ENCODE measurements at places on chromosomes 4 and X.

- no peak for DNase-seq
- no peak overlapping the region for H3K27ac ChIP-seq
- no peaks in the 10 kb centered on the region for H3K36me3 ChIP-seq
- H3K4me3 ChIP-seq = no peak overlapping the region
- peaks cover 46% of the 10 kb centered on the region for H3K27me3 ChIP-seq
- no peaks in the 10 kb centered on the region for H3K4me1 ChIP-seq
Observed at GRCh38 chr4:109395694-109396093, 37.9 kb upstream of the SEC24B start.

DNA sequence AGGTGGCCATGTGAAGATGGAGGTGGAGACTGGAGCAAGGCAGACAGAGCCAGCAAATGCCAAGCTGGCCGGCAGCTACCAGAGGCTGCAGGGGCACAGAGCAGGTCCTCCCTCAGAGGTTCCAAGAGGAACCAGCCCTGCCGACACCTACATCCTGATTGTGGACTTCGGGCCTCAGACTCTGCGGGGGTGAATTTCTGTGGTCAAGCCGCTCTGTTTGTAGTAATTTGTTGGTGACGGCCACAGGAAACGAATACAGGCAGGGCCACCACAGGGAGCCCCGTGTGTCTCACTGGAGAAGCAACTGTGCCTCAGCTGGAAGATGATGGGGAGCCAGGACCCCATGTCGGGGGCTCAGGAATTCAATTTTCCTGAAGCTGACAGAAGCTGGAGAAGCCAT lies 28.3 kb downstream of the ZFYVE28 start:
- H3K27ac ChIP-seq = no peak overlapping the region
- DNase-seq = no peak
- H3K36me3 ChIP-seq = peaks cover 45% of the 10 kb centered on the region
- H3K4me1 ChIP-seq = peaks cover 46% of the 10 kb centered on the region
- no peak overlapping the region for H3K4me3 ChIP-seq

DNA sequence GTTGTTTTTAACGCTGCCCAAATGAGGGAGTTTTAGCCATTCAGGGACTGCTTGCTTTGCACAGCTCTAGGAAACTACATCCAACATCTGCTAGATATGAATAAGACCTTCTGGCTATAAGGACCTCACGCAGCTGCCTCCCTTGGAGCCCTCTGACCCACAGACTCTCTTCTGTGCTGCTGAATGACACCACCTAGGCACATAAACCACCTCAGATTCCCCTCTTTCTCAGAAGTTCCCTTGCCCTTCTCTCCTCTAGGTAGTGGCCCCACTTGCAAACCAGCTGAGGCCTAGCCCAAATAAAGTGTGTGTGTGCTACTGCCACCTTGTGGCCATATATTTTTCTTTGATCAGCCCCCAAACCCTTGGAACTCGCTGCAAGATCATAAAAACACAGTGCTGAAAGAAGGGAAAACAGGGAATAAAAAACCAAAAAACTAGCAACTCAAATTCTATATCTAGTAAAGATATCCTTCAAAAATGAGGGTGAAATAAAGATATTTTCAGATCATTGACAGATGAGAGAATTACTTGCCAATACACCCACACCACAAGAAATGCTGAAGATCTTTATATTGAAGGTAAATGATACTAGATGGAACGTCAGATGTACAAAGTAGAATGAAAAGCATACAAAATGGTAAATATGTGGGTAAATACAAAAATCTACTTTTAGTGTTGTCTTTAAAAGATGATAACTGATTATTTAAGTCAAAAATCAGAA lies 265.9 kb downstream of the ADAMTS3 start:
- no peak overlapping the region for H3K4me3 ChIP-seq
- no peaks in the 10 kb centered on the region for H3K4me1 ChIP-seq
- no peaks in the 10 kb centered on the region for H3K36me3 ChIP-seq
- DNase-seq = peak; percentile 18
- no peak overlapping the region for H3K27ac ChIP-seq
- no peaks in the 10 kb centered on the region for H3K27me3 ChIP-seq

DNA sequence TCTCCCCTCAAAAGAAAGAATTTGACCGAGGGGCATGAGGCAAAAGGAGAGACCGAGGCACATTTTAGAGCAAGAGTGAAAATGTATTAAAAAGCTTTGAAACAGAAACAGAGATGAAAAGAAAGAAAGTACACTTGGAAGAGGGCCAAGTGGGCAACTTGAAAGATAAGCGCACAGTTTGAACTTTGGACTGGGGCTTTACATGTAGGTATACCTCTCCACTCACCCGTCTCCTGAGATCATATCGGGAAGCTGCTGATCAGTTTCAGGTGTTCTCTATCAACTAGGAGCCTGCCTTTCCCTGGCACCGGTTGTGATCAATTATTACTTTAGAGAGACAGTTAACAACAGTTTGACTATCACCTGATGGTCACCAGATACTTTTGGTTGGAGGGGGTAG lies 2666.5 kb downstream of the ARAP2 start:
- no peak for DNase-seq
- no peaks in the 10 kb centered on the region for H3K4me1 ChIP-seq
- H3K4me3 ChIP-seq = no peak overlapping the region
- H3K27ac ChIP-seq = no peak overlapping the region
- no peaks in the 10 kb centered on the region for H3K27me3 ChIP-seq

GRCh38 chr4:107219681-107220080 lies 183.6 kb upstream of the DKK2 start:
- no peaks in the 10 kb centered on the region for H3K36me3 ChIP-seq
- H3K27ac ChIP-seq = no peak overlapping the region
- no peaks in the 10 kb centered on the region for H3K4me1 ChIP-seq
- H3K4me3 ChIP-seq = no peak overlapping the region
- no peaks in the 10 kb centered on the region for H3K27me3 ChIP-seq

DNA sequence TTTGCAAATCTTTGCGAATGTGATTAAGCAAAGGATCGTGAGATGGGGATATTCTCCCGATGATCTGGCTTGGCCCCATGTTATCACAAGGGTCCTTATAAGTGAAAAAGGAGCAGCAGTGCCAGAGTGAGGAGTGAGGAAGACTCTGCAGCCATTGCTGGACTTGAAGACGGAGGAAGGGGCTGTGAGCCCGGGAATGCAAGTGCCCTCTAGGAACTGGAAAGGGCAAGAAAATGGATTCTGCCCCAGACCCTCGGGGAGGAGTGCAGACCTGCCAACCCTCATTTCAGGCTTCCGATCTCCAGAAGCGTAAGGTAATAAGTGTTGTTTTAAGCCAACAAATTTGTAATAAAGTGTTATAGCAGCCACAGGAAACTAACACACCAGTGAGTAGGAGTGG lies 76.3 kb downstream of the EVC start:
- no peak for DNase-seq
- no peaks in the 10 kb centered on the region for H3K36me3 ChIP-seq
- H3K4me3 ChIP-seq = no peak overlapping the region

DNA sequence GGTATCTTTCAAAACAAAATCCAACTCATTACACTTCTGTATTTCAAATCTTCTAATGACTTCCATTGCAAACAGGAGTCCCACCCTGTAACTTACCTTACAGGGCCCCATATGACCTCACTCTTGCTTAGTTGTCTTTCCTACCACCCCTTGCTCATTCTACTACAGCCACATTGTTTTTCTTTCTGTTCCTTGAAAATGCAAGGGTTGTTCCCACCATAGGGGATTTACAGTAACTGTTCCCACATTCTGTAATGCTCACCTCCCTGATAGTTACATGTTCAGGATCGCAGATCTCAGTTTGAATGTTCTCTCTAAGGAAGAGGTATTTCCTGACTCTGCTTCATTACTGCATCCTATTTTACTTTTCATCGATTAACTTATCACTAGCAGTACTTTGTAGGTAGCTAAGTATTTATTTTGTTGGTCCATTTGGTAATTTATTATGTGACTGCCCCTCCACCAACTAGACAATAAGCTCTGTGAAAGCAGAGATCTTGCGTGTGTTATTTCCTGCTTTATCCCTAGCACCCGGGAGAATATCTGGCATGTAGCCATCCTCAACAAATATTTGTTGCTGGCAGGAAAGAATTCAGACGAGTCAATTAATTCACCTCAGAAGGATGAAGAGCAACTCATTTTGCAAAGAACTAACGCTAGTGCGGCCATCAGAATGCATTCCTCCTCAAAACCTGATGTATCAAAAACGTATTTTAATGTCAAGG lies 21.4 kb downstream of the MAOB start:
- H3K4me1 ChIP-seq = no peaks in the 10 kb centered on the region
- no peaks in the 10 kb centered on the region for H3K27me3 ChIP-seq
- no peaks in the 10 kb centered on the region for H3K36me3 ChIP-seq
- H3K27ac ChIP-seq = no peak overlapping the region
- no peak for DNase-seq
- H3K4me3 ChIP-seq = no peak overlapping the region

DNA sequence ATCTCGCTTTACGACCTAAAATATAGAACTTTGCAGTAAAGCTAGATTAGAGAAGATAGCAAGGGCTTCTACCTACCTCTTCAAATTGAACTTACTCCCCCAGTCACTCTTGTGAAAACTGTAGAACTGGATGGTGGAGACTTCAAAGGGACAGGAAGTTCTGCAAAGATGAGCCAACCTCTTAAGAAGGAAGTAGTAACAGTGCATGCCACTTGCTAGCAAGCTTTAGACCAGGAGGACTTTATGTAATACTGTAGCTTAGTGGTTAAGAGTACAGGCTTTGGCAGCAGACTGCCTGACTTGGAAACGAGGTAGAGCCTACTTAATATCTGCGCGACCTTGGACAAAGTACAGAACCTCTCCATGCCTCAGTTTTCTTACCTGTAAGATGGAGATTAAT lies 27.5 kb upstream of the VBP1 start:
- H3K36me3 ChIP-seq = no peaks in the 10 kb centered on the region
- peak overlapping the region; percentile 70 for H3K27ac ChIP-seq
- peak; percentile 13 for DNase-seq
- peak overlapping the region; percentile 52 for H3K4me3 ChIP-seq
- no peaks in the 10 kb centered on the region for H3K27me3 ChIP-seq
- peaks cover 26% of the 10 kb centered on the region for H3K4me1 ChIP-seq

DNA sequence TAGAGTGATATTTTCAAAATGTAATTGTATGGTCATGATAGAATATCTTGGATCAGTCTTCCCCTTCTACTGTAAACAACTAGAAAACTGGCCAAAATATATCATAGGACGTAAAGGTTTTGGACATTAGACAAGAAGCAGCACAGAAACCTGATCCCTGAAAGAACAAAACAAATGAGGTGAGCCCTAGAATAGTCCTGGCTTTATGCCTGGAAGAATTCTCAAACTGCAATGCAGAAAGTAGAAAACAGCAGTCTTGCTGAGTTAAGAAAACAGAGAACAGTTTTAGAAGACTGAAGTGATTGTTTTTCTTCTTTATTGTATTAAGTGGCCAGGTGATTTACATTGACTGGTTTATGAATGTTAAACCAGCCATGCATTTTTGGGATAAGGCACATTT lies 19.5 kb downstream of the NSUN7 start:
- no peak for DNase-seq
- no peak overlapping the region for H3K4me3 ChIP-seq
- H3K27me3 ChIP-seq = peaks cover 10% of the 10 kb centered on the region

DNA sequence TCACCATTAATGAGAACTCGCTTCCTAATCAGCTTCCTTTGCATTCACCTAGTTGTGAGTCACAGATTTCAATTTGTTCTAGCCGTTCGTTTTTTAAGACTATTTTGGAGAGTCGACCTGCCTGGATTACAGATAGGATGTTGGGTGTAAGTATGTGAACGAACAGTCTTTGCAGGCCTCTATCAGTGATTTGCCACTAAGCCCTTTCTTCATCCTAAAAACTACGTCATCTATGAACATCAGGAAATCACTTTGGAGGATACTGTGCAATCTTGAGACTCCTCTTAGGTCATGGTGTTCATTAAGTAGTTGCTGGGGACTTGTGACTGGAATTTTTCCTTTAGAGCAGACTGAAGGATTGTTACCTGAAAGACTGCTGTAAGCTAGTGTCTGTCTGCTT lies 1.1 kb downstream of the POLA1 start:
- H3K27me3 ChIP-seq = no peaks in the 10 kb centered on the region
- peaks cover 4% of the 10 kb centered on the region for H3K36me3 ChIP-seq
- no peak for DNase-seq
- peaks cover 14% of the 10 kb centered on the region for H3K4me1 ChIP-seq
- peak overlapping the region; percentile 91 for H3K4me3 ChIP-seq
- H3K27ac ChIP-seq = peak overlapping the region; percentile 95

- no peak overlapping the region for H3K27ac ChIP-seq
- no peak overlapping the region for H3K4me3 ChIP-seq
- no peaks in the 10 kb centered on the region for H3K36me3 ChIP-seq
- H3K4me1 ChIP-seq = no peaks in the 10 kb centered on the region
- no peak for DNase-seq
Observed at GRCh38 chrX:84186603-84187532, 1.1 kb downstream of the RPS6KA6 start.

GRCh38 chrX:85017721-85018120 lies 14.0 kb downstream of the APOOL start:
- H3K27me3 ChIP-seq = no peaks in the 10 kb centered on the region
- no peak overlapping the region for H3K27ac ChIP-seq
- no peaks in the 10 kb centered on the region for H3K36me3 ChIP-seq
- no peak overlapping the region for H3K4me3 ChIP-seq

DNA sequence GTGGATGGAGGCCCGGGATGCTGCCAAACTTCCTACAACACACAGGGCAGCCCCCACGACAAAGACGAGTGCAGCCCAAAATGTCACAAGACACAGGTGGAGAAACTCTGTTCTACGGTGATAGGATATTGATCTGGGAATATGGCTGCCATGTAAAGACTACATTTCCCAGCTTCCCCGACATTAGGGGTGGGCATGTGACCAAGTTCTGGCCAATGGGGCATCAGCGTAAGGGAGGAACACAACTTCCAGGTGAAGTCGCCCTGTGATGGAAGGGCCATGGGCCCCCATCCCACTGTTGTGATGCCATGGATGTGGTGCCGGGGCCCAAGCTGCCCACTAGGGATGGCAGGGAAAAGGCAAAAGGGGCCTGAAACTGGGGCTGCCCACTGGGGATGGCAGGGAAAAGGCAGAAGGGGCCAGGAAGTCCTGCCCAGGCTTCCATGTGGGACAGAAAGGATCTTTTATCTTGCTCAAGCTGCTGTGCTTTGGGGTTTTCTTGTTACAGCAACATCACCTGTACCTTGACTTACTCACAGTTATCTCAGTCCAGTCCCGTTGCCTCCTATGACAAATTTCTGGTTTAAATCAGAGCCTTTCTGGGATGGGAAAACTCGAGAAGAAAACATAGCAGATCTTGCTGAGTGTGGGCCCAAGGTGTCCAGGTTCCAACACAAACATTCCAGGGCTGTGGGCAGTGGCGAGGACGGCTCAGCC lies 9.7 kb upstream of the ADRA2C start:
- H3K4me3 ChIP-seq = no peak overlapping the region
- H3K36me3 ChIP-seq = peaks cover 2% of the 10 kb centered on the region
- no peak for DNase-seq
- no peak overlapping the region for H3K27ac ChIP-seq
- H3K27me3 ChIP-seq = peaks cover 72% of the 10 kb centered on the region
